Substantia nigra (tissue), 51 donors: ENCODE measurements at places on chromosomes 5 and 9.

DNA sequence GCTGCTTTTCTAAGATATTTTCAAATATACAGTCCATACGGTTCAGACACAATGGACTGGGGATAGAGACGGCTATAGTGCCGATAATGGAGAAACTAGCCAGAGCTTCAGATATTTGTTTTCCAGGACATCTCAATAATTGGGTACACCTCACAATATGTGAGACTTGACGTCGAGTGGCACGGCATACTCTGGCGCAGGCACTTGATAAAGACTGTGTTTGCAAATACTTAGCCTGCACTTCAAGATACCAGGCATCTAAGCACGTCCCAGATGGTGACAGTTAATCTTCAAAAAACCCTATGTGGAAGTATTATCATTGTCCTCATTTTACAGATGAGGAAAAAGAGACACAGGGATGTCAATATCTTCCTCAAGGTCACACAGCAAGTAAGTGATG lies 48.5 kb downstream of the SEMA5A start:
- DNase-seq: no peak

- DNase-seq: no peak
Measured at GRCh38 chr9:84379740-84380139, 39.2 kb upstream of the SLC28A3 start.

- no peak for DNase-seq
Measured at GRCh38 chr9:37700900-37701299, 50.1 kb downstream of the FRMPD1 start.

DNA sequence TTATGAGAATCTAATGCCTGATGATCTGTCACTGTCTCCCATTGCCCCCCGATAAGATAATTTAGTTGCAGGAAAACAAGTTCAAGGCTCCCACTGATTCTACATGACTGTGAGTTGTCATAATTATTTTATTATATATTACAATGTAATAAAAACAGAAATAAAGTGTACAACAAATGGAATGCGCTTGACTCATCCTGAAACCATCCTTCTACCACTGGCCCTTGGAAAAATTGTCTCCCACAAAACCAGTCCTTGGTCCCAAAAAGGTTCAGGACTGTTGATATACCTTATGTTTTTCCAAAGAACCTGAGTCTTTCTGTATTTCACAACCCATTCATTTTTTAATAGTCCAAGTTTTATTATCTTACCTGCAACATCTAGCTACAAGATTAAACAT lies 403.5 kb downstream of the TAF11L14 start:
- DNase-seq: no peak

DNA sequence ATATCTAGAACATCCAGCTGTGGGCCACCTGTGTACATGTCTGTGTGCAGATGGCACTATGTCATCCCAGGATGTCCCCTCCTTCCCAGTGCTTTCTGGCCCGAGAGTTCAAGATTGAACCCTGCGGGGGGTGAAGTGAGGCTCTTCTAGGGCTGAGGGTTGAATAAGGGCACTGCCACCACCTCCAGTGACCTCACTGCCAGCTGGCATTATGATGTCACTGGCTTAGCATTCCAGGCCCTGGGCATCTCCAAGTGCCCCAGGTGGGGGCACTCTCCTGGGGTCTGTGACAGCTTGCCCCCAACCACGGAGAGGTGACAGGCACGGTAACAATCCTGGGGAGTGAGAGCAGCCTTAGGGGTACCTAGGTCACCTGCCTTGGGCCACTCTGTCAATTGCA lies 27.1 kb downstream of the CXXC5 start:
- no peak for DNase-seq

DNA sequence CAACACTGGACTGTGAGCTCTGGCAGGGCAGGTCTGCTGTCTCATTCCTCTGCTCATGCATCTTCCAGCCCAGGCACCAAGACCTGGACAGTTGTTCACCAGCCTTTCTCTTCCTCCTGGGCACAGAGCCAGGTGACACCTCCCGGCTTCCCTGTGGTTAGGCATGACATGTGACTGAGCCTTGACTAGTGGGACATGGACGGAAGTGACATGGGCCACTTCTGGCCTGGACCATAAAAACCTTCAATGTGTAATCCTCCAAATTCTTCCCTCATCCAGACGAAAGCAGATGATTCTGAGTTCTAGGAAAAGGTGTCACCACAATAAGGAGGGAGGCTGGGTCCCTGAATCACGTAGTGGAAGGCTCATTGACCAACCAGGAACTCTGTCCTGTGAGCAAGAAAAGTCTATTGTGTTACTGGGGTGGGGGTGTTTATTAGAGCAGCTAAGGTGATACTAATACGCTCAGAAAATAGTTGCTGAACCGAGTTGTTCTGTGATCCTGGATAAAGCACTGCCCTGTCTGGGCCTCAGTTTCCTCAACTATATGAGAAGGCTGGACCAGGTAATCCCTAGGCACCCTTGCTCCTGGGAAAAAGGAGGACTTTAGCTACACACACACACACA lies 26.6 kb upstream of the CRB2 start:
- no peak for DNase-seq

DNA sequence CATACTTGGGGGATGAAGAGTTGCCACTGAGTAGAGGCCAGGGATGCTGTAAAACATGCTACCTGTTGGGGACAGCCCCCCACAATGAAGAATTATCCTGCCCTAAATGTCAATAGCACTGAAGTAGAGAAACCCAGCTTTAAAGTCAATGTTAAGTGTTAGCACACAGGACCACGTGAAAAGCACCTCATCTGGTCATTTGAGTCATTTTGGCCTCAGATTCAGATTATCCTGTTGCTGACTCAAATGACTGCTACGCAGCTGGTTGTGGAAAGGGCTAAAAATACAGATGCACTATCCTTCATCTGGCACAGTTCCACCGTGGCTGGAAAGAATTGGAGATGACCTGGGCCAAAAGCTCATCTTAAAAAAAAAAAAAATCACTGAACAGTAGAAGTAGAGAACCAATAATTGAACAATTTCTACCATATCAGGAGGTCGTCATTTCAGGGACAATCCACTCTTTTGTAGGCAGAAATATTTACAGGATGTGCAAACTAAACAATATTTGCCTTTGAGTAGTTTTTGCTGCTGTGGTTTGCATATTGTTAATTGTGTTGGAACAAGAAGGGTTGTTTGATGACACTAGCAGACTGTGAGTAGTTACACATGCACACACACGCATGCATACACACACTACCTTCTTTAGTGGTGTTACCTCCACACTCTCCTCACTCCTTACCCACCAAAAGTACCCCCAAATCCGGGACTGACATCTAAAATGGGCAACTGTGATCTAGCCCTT lies 195.3 kb upstream of the KLF9 start:
- no peak for DNase-seq

GRCh38 chr9:75687359-75687953 lies 203.0 kb upstream of the PCSK5 start:
- no peak for DNase-seq

DNA sequence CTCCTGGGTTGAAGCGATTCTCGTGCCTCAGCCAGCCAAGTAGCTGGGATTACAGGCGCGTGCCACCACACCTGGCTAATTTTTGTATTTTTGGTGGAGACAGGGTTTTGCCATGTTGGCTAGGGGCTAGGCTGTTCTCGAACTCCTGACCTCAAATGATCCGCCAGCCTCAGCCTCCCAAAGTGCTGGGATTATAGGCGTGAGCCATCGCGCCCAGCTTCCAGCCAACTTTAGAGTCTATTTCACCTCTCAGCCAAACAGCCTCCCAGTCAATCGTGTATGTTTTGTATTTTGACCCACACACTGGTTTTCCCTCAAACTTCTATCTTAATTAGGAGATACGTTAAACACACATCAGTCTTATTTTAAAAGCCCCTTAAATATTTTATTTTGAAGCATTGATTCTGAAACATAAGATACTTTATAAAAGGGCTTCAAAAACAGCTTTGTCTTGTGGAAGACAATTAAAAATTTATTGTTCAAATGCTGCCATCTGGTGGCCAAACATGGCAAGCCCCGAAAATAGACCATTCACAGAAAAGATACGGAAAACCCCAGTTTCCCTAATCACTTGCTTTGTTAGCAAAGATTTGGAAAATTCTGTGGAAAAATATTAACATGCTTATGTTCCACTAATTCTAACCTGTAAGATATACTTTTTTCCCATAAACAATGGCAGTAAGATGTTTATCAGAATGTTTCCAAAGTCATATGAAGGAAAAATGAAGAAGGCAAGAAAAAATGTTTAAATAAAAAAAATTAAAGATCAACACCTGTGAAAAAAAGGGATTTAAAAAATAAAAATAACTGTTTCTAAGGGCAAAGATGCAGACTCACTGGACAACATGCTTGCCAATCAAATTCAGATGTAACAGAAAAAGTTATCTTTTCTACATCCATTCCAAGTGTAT lies 33.1 kb downstream of the APTX start:
- peak; percentile 37 for DNase-seq

DNA sequence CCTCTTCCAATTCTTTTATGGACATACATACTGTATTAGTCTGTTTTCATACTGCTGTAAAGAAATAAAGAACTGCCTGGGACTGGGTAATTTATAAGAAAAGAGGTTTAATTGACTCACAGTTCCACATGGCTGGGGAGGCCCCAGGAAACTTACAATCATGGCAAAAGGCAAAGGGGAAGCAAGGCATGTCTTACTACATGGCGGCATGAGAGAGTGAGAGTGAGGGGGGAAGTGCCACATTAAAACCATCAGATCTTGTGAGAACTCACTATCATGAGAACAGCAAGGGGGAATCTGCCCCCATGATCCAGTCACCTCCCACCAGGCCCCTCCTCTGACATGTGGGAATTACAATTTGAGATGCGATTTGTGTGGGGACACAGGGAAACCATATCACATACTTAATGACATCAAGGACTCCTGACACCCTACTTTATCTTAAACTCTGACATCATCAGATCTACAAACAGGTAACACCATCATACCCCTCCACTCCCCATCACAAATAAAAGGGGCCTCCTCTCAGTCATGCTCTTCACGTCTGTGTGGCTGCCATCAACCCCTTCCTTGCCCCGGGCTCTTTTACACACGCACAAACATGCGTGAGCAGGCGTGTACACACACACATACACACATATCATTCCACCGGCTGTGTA lies 9.7 kb downstream of the ANKRD33B start:
- DNase-seq: no peak

DNA sequence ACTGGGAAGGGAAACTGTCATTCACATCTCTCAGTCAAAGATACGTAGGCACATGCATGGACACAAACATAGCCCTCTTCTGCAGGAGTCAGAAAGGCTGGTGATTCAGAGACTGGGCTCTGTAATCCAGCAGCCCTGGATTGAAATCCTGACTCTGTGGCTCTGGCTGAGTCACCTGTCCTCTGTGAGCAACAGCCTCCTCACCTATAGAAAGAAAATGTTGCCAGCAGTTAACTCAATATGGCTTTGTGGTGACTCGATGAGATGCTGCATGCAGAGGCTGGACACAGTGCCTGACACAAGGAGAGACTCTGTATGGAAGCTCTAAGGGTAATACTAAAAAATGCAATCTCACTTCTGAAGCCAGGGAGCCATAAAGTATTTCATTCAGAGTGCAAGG lies 23.9 kb upstream of the CDKN2AIPNL start:
- no peak for DNase-seq

GRCh38 chr5:68037546-68037945 lies 178.0 kb upstream of the PIK3R1 start:
- no peak for DNase-seq

DNA sequence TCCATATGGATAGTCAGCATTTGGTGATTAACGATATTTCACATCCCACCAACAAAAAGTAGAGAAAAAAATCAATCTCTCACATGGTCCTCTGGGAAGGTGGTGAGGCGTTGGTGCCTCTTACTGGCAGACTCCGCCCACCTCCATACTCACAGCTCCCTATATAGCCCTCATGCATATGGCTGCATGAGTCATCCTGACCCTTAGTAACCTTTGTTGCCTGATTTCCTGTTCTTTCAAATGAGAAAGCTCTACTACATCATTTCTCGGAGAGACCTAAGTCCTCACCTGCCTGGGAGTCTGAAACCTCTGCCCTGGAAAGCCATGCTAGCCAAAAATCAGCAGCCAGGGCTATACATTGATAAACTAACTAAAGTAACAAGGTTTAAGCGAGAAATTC lies 33.3 kb upstream of the ABCA1 start:
- no peak for DNase-seq

- no peak for DNase-seq
Measured at GRCh38 chr9:126411948-126412284, 85.3 kb downstream of the MVB12B start.

DNA sequence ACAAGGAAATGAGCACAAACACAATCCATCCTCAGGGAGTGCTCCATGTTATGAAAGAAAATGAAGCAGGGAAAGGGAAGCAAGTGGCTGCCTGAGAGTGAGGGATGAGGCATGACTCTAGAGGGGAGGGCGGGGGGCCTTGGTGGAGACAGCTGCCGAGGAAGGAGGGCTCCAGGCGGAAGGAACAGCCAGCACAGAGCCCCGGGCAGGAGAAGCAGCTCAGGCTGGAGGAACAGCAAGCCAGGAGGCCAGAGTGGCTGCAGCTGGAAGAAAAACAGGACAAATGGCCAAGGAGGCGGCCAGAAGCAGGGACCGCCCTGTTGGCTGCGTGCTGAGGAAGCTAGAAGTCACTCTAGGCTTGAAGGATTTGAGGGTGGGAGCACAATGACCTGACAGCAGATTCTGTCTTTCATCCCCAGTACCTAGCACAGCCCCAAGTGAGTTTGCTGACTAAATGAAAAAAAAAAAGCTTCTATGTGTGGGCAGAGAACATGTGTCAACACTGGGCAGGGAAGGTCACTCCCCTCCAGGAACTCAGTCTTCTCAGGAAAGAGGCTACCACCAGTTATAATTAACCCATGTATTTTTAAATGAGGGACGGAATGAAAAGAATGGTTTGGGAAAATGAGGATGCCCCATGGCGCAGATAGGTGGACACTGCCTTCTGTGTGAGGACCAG lies 142.8 kb downstream of the DCP2 start:
- no peak for DNase-seq

GRCh38 chr9:84059936-84060335 lies 79.3 kb downstream of the RMI1 start:
- DNase-seq: no peak

DNA sequence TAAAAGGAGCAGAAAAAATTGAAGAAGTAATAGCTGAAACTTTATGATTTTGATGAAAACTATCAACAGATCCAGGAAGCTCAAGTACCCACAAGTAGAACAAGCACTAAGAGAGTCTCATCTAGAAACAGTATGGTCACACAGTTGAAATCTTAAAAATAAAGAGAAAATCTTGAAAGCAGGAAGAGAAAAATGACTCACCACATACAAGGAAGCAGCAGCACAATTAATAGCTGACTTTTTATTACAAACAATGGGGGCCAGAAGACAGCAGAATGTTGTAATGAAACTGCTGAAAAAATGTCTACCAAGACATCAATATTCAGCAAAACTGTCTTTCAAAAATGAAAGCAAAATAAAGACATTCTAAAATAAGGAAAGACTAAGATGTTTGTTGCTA lies 1108.3 kb upstream of the DMAC1 start:
- DNase-seq: no peak

GRCh38 chr5:142797420-142797819 lies 27.2 kb downstream of the ARHGAP26 start:
- DNase-seq: no peak

- no peak for DNase-seq
Measured at GRCh38 chr9:103615994-103616393, 478.1 kb upstream of the SMC2 start.

GRCh38 chr9:20481437-20481836 lies 140.9 kb downstream of the MLLT3 start:
- no peak for DNase-seq
